Stimulated activated CD8-positive, alpha-beta memory T cell treated with anti-CD3 and anti-CD28 coated beads, Interleukin-4, amount 100 ng/mL, for 1 hour (primary cell): ENCODE measurements at places on chromosomes 16 and 17.

DNA sequence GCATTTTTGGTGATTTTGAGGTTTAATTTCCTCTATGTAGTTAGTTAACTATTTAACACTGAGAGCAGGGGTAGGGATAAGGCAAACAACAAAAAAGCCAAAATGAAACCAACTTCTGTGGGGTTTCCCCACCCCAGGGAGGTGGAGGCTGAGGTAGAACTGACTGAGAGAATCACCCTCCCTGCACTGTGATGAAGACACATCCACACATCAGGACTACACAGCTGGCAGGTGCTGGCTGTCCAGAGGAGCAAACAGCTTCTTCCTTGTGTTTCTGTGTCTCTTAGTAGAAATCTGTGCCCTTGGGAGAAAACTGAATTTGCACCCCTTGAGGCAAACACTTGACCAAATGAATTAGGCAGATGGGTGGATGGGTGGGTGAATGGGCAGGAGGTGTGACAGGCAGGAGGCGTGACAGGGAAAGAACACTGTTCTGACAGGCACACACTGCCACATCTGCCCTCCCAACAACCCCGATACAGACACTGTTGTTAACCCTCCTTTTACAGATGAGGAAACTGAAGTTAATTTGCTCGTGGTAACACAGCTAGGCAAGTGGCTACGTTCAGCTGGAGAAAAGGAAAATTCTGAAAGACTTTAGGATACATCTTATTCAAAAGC, 62.9 kb upstream of the AMZ2 start:
- no peak for DNase-seq

DNA sequence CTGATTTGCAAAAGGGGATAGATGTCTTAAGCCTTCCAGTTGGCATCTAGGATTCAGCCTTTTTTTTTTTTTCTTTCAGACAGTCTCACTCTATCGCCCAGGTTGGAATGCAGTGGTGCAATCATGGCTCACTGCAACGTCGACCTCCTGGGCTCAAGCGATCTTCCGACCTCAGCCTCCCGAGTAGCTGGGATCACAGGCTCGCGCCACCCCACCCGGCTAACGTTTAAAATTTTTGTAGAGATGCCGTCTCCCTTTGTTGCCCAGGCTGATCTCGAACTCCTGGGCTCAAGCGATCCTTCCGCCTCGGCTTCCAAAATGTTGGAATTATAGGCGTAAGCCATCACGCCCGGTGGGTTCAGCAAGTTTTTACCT, 571 bp upstream of the CCP110 start:
- no peak for DNase-seq

DNA sequence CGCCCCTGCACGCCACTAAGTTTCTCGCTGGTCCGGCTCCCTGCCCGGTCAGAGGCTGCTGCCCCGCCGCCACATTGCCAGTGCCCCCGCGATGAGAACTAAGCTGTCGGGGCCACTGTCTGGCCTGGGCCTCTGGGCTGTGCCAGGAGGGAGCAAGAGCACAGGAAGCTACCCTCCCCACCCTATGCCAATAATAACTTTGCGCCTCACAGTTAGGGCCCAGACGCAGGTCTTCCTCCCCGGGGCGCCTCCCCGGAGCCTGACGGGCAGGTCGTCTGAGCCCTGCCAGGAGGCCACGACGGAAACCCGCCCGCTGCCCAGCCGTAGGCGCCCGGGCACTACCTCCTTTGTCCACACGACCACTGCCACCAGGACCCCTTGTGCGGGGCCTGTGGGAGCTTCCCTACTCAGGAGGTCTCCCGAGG, 1.5 kb downstream of the ZFPM1 start:
- no peak for DNase-seq

DNA sequence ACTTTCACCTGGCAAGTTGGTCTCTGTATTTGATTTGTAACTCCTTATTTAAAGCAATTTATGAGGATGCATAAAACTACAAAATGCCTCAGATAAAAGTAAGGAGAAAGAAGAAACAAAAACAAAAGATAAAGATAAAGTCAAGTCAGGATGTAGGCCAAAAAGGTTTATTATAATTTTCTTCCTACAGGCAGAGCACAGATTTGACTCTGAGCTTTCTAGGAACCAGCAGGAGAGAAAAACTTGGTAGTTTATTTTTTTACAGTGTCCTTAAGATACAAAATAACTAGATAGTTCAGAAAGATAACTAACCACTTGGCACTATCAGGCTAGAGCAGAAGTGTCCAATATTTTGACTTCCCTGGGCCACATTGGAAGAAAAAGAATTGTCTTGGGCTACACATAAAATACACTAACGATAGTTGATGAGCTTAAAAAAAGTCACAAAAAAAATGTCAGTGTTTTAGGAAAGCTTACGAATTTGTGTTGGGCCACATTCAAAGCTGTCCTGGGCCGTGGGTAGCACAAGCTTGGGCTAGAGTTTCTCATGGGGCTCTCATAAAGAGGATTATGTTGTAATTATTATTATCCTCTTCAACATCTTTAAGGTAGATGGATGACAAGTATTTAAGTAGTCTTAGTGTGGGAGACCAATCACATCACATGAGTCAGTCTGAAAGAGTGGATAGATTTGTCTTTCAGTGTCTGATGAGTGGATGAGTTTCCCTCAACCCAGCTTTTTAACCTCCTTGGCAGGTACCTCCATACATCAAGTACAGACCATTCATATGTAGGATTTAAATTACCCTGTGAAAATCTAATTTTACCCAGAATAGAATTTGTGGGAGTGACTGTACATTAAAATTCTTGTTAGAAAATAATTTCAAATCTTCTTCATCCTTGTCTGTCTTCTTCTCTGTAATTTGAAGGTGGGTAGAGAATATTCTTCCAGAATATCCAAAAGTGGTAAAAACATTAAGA, 17.0 kb downstream of the PAFAH1B1 start:
- DNase-seq: no peak

DNA sequence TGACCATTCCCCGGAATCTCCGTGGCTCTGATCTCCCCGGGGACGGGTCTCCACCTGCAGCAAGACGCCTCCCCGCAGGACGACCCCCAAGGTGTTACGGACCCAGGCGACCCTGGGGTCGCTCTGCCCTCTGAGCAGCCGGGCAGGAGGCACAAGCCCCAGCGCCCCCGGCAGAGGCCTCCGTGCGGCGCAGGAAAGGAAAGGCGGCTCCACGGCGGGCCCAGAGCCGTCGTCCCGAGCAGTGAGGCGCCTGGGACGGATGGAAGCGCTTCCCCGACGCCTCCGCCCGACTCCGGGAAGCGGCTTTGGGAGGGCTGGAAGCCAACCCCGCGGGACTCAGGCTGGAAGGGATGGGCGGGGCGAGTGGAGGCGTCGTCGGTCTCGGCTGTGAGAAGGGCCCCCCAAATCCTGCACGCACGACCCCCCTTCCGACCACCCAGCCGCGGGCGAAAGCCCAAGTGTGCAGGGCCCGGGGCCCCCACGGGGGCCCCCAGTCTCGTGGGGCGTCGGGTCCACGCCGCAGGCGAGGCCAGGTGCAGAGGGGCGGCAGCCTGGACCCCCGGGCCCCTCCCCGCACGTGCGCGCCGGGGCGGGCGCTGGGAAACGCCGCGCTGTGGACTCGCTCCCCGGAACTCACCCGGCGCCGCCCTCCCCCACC, 32.7 kb upstream of the RPH3AL start:
- DNase-seq: no peak

GRCh38 chr16:85402910-85403692, 210.0 kb upstream of the GSE1 start:
- DNase-seq: no peak
